ENCODE measurements at places on chromosomes 1 and 21.

- DNase-seq = no peak
Observed at GRCh38 chr1:240239309-240239708, 147.6 kb downstream of the FMN2 start.

DNA sequence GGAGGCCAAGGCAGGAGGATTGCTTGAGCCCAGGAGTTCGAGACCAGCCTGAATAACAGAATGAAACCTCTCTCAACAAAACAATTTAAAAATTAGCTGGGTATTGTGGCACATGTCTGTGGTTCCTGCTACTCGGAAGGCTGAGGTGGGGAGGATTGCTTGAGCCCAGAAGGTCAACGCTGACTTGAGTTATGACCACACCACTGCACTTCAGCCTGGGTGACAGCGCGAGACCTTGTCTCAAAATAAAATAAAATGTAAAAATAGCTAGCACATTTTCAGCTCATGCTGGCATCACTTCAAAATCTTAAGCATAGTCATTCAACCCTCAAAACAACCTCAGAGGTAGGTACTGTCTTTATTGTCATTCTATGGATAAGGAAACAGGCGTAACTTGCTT is 6.4 kb downstream of the JAK1 start:
- DNase-seq = no peak

GRCh38 chr1:185670187-185670627 is 64.0 kb upstream of the HMCN1 start:
- DNase-seq = peak; percentile 64

- DNase-seq = no peak
Observed at GRCh38 chr1:46517010-46517600, 27.5 kb downstream of the DMBX1 start.

GRCh38 chr1:114164840-114165543 is 11.3 kb upstream of the SYT6 start:
- no peak for DNase-seq

GRCh38 chr1:145849356-145850160 is 4.1 kb downstream of the NUDT17 start:
- no peak for DNase-seq
